HTR-8/SVneo (cell line): ENCODE measurements at places on chromosomes 5 and 9.

DNA sequence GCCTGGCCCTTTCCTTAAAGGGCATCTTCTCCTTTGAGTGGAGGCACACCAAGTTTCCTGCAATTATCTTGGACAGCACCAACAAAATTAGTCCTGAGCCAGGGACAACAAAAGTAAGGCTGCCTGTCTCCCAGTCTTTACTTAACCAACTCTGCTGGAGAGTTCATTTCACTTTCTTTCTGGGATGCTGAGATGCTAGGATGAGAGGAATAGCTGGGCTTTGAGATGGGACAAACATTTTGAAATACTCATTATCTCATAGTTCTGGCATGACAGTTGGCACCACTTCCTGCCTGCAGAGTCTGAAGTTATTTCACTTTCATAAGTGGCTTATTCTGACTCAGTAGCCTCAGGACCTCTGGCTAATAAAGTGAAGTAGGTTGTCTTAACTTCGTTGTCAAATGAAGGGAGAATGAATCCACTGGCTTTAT is 157.0 kb downstream of the C9orf152 start:
- DNase-seq, result peak; percentile 81

DNA sequence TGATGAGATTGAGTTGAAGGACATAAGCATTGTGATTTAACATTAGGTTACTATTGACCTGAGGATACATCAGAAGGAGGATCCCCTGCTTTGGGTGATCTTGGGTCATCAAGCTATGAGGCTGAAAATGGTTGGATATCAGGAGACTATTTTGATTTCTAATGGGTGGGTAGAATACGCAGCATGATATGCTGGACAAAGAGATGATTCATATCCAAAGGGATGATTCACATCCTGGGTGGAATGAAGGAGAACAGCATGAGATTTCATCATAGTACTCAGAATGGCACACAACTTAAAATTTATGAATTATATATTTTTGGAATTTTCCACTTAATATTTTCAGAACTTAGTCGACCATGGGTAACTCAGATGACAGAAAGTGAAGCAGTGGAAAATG is 1759.5 kb upstream of the C9orf72 start:
- DNase-seq, result peak; percentile 4

- no peak for DNase-seq
Observed at GRCh38 chr5:150623878-150624216, 16.6 kb upstream of the SYNPO start.

- DNase-seq, result no peak
Observed at GRCh38 chr5:84381502-84382362, 2.9 kb downstream of the EDIL3 start.

DNA sequence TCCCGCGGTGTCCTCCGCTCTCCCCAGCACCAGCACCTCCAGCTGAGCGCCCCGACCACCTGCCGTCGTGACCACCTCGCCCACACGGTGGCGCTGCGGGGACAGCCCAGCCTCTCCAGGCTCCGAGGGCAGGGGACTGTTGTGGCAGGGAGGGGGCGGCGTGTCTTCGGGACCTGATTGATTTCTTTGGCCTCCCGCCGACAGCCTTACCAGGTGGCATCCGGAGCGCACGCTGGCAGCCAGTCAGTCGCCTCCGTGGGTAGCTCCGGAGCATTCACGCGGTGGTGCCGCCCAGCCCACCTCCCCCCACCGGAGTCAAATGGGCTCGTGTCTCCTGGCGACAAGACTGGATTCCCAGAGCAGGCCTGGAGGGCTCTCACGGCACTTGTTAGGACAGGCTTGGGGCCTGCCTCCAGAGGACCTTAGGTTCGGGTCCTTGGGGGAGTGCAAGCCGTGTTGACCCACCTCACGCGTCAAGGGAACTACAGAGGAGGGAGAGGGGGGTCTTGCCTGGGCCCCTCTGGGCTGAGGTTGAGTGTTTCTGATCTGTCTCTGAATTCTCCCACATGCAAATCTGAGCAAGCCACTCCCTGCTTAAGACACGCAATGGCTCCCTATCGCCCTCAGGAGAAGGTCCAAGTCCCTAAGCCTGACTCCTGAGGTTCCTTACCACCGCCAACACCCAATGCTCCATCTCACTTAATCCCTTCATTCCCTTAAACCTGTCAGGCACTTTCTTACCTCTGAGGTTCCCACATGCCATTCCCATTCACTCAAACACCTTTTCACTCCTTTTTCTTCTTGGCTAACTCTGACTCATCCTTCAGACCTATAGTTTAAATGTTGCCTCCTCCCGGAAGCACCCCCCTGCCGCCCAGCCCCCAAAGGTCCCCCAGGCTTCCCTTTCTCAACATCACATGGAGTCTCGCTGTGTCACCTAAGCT is 51.2 kb upstream of the GGTA1 start:
- peak; percentile 61 for DNase-seq

- DNase-seq, result no peak
Observed at GRCh38 chr5:172692981-172693380, 51.9 kb downstream of the NEURL1B start.

- DNase-seq, result no peak
Observed at GRCh38 chr5:31119938-31120641, 73.4 kb upstream of the CDH6 start.

DNA sequence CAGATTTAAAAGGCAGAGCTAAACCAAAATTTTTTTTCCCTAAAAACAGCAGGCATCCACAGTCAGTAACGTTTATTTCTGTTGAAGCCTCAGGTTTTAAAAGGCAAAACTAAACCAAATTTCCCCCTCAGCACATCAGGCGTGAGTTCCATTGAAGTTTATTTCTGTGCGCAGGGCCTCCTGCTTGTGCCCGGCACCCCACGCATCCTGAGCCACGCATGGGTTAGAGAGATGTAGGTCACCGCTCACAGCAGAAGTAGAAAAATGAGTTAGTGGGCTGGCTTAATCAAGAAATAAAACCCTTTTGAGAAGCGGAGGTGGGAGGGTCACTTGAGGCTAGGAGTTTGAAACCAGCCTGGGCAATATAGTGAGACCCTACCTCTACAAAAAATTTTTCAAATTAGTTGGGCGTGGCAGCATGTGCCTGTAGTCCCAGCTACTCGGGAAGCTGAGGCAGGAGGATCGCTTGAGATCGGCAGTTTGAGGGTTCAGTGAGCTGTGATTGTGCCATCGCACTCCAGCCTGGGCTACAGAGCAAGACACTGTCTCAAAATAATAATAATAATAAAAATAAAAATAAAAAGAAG is 75.6 kb upstream of the SPIN1 start:
- no peak for DNase-seq

DNA sequence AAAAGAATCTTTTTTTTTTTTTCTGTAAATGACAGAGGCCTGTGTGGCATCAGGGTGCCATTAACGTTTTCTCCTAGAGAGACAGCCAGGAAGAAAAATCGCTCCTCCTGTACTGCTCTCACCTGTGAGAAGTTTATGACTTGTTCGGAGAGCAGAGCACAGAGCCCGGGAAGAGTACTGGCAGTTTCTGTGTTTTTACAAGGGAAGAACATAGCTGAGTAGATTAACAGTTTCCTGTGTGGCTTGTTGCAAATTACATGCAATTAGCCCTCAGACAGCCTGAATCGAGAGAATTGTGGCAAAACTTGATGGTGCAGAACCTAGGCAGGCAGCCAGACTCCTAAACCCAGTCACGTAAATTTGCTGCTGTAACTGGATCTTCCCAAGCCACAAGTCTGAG is 32.1 kb downstream of the PRKACG start:
- DNase-seq, result no peak

GRCh38 chr5:6502421-6502820 is 53.8 kb downstream of the UBE2QL1 start:
- no peak for DNase-seq

DNA sequence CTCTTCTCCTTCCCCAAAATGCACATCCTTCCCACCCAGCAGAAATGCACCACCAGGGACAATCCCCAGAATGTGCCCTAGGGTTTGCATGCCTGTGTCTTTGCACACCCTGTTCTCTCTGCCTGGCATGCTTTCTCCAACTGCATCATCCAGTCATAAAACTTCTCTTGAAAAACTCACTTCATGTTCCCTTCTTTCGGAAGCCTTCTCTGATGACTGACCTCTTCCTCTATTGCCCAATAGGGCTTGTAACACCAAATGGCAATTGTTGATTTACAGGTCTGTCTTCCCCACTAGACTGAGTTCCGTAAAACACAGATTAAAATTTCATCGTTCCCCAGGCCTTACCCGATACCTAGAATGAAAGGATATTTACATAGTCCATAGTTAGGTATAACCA is 83.1 kb upstream of the SPOCK1 start:
- DNase-seq, result no peak

DNA sequence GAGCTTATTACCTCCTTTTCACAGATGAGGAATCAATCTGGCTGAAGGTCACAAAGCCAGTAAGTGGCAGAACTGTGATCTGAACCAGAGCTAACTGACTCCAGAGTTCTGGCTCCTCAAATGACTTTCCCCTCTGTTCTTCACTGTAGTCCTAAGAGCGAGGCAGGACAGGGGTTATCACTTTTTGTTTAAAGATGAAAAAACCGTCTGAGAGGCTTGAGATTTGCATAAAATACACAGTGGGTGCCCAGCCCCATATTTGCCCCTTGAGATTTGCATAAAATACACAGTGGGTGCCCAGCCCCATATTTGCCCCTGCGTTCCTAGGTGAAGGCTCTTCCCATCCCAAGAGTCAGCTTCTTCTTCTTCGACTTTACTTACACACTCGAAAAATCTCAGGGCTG is 667 bp downstream of the FBXO10 start:
- DNase-seq, result no peak

DNA sequence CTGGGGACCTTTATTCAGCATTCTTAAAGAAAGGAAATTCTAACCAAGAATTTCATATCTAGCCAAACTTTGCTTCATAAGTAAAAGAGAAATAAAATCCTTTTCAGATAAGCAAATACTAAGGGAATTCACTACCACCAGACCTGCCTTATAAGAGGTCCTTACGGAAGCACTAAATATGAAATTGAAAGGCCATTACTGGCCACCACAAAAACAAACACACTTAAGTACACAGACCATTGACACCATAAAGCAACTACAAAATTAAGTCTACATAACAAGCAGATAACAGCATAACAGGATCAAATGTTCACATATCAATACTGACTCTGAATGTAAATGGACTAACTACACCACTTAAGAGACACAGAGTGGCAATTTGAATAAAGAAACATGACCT is 361.4 kb upstream of the POU5F2 start:
- no peak for DNase-seq

GRCh38 chr9:136710543-136710942 is 1.8 kb upstream of the DIPK1B start:
- DNase-seq, result no peak

GRCh38 chr5:154199671-154200220 is 9.2 kb downstream of the GALNT10 start:
- DNase-seq, result no peak
